ENCODE measurements at places on chromosomes 11 and 22. TPM values are rescaled to one million over a fixed set of nuclear protein-coding genes. Genes with fewer than 3 reads are reported as not detected.

- no peak overlapping the region for H3K27ac ChIP-seq
- no peaks in the 10 kb centered on the region for H3K4me1 ChIP-seq
- H3K27me3 ChIP-seq, result no peaks in the 10 kb centered on the region
- DNase-seq, result no peak
- no peak overlapping the region for H3K4me3 ChIP-seq
Observed at GRCh38 chr11:114501901-114502300, 57.8 kb downstream of the NXPE1 start.

DNA sequence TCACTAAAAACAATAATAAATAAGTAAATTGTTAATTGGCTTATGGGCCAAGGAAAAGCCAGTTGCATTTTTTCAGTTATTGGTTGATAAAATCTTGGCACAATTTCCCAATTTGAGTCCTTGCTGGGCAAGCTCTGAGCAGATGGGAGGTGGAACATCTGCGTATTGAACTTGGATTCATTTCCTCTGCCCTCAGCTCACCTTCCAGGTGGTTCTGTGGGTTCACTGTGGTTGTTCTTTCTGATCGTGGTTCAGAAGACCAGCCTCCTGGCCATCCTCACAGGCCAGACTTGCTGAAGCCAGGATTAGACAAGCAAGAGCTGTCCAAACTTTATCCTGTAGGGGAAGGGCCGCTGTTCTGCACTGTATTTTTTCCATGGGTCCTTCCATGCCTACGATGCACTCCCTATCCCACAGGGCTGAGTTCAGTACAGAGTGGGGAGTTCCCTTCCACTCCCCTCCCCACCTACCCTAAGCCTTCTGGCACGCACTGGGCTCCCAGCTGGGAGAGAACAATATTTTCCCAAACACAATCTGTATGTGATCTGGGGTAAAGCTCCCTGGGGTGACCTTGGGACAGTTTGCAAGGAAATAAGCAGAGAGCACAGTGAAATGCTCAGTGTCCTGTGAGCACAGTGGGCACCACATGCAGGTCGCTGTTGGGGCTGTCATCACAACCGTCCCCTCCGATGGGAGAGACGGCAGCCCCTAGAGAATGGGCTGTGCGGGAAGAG lies 43.5 kb upstream of the TP53I11 start:
- H3K27ac ChIP-seq, result no peak overlapping the region
- H3K4me1 ChIP-seq, result peaks cover 6% of the 10 kb centered on the region
- no peak for DNase-seq
- no peak overlapping the region for H3K4me3 ChIP-seq
- no peaks in the 10 kb centered on the region for H3K27me3 ChIP-seq

- H3K27ac ChIP-seq, result no peak overlapping the region
- H3K4me3 ChIP-seq, result no peak overlapping the region
- no peaks in the 10 kb centered on the region for H3K36me3 ChIP-seq
- H3K27me3 ChIP-seq, result no peaks in the 10 kb centered on the region
- H3K4me1 ChIP-seq, result peaks cover 21% of the 10 kb centered on the region
Observed at GRCh38 chr11:8794126-8794525, 111.5 kb downstream of the RPL27A start.

- H3K27ac ChIP-seq, result no peak overlapping the region
- no peak for DNase-seq
- no peak overlapping the region for H3K4me3 ChIP-seq
- H3K27me3 ChIP-seq, result no peaks in the 10 kb centered on the region
- peaks cover 4% of the 10 kb centered on the region for H3K4me1 ChIP-seq
Observed at GRCh38 chr11:95142431-95142830, 52.8 kb downstream of the ENDOD1 start.

GRCh38 chr11:28077521-28077920 lies 30.4 kb downstream of the KIF18A start:
- H3K4me3 ChIP-seq, result no peak overlapping the region
- no peak overlapping the region for H3K27ac ChIP-seq
- no peaks in the 10 kb centered on the region for H3K27me3 ChIP-seq
- DNase-seq, result no peak
- H3K36me3 ChIP-seq, result no peaks in the 10 kb centered on the region

GRCh38 chr11:77191823-77192495 lies 63.9 kb downstream of the MYO7A start:
- no peaks in the 10 kb centered on the region for H3K36me3 ChIP-seq
- DNase-seq, result peak; percentile 86

DNA sequence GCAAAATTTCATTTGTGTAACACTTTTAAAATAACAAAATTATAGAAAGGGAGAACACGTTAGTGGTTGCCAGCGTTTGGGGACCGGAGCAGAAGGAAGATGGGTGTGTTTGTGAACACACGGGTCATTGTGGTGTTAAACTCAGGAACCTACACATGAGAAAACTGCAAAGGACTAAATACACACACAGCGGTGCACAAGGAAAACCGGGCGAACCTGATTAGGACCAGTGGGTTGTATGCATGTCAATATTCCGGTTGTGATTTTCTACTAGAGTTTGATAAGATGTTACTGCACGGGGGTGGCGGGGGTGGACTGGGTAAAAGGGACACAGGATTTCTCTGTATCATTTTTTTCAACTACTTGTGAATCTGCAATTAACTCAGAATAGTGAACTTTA lies 351.2 kb downstream of the OPCML start:
- H3K27ac ChIP-seq, result no peak overlapping the region
- H3K27me3 ChIP-seq, result no peaks in the 10 kb centered on the region
- no peak overlapping the region for H3K4me3 ChIP-seq
- no peaks in the 10 kb centered on the region for H3K4me1 ChIP-seq
- DNase-seq, result no peak

GRCh38 chr11:125141686-125142535 lies 22.6 kb upstream of the PKNOX2 start:
- H3K4me1 ChIP-seq, result peaks cover 6% of the 10 kb centered on the region
- H3K27me3 ChIP-seq, result peaks cover 5% of the 10 kb centered on the region
- H3K36me3 ChIP-seq, result no peaks in the 10 kb centered on the region
- DNase-seq, result peak; percentile 71
- no peak overlapping the region for H3K4me3 ChIP-seq
- H3K27ac ChIP-seq, result no peak overlapping the region

- H3K4me3 ChIP-seq, result no peak overlapping the region
- H3K36me3 ChIP-seq, result peaks cover 46% of the 10 kb centered on the region
- no peak overlapping the region for H3K27ac ChIP-seq
- H3K4me1 ChIP-seq, result no peaks in the 10 kb centered on the region
Observed at GRCh38 chr11:117278347-117278746, 12.8 kb upstream of the BACE1-AS start.

YAP1 gene
- 127 TPM for total RNA-seq

GRCh38 chr11:114607753-114608459 lies 12.3 kb upstream of the NXPE4 start:
- DNase-seq, result no peak
- no peaks in the 10 kb centered on the region for H3K4me1 ChIP-seq
- H3K4me3 ChIP-seq, result no peak overlapping the region
- no peaks in the 10 kb centered on the region for H3K27me3 ChIP-seq

RAC2 gene
- total RNA-seq, result 107 TPM

CASP5 gene
- 1.9 TPM for total RNA-seq

GRCh38 chr11:74592063-74592440 lies 330 bp upstream of the POLD3 start:
- peak overlapping the region; percentile 85 for H3K27ac ChIP-seq
- no peaks in the 10 kb centered on the region for H3K27me3 ChIP-seq
- peak overlapping the region; percentile 95 for H3K4me3 ChIP-seq
- no peak for DNase-seq
- peaks cover 9% of the 10 kb centered on the region for H3K36me3 ChIP-seq
- H3K4me1 ChIP-seq, result peaks cover 13% of the 10 kb centered on the region

GRCh38 chr11:90784241-90784814 lies 561.5 kb upstream of the CHORDC1 start:
- H3K27me3 ChIP-seq, result no peaks in the 10 kb centered on the region
- H3K4me1 ChIP-seq, result no peaks in the 10 kb centered on the region
- DNase-seq, result no peak
- H3K27ac ChIP-seq, result no peak overlapping the region
